GDM1 (cell line): ENCODE measurements at places on chromosomes 13 and 19.

DNA sequence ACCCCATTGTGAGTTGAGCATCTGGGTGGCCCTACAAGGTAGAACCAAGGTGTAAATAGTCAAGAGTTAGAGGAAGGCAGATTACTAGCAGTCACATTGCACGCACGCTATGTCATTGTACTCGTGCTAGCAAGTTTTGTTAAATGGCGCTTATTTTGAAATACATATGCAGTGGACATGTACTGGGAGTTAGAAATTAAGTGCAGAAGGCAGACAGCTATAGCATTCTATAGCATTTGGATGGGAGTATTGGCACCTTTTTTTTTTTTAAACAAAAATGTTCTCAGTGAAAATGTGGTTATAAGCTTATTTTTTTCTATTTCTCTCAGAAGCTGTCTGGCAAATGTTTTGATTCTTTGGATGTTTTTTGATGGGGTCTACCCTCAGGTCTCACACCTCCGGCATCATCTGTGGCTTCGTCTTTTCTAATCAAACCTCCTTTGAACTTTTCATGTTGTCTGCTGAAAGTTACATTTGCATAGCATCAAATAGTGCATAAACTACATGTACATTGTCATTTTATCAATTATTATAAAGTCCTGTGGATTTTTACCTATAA lies 68.1 kb downstream of the ARHGEF7 start:
- DNase-seq = no peak

- no peak for DNase-seq
These were observed 624.8 kb downstream of the DACH1 start for GRCh38 chr13:71242201-71242600.

DNA sequence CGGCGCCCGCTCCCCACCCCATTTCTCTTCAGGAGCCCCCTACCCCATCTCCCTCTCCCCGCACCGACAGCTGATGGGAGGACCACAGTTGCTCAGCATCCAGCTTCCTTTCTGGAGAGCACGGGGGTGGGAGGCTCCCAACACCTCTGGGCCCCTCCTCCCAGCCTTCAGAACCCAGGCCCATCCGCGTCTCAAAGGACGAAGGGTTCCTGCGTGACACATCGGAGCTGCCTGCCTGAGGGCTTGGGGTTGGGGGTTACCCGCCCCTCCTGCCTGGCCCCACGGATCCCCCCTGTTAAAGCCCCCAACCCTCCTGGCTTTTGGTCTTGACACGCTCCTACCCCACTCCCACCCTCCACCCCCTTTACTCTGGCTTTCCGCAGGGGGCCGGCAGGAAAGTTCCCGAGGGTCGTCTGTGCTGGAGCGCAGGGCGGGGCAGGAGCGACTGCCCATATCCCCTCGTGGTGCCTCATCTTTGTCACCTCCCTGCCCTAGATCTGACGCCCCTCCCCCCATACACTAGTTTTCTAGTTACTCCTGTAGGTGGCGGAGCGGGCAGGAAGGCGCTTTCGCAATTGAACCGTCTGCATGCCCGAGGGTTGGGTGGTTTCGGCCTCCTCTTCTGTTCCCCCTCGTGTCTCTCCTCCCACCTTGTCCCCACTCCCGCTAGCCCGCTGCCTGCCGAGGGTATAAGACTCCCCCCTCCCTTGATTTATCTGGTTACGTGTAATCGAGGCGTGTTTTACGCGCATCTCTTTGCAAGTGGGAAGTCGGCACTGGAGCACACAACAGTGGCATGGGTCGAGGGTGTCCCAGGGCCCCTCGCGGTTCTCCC lies 924 bp downstream of the TRAPPC5 start:
- DNase-seq = peak; percentile 75

GRCh38 chr13:97798836-97799235 lies 154.6 kb upstream of the IPO5 start:
- no peak for DNase-seq

GRCh38 chr13:33153421-33154404 lies 131.8 kb downstream of the STARD13 start:
- DNase-seq = no peak

- DNase-seq = no peak
These were observed 20.3 kb downstream of the ZNF433 start for GRCh38 chr19:12015015-12015752.

DNA sequence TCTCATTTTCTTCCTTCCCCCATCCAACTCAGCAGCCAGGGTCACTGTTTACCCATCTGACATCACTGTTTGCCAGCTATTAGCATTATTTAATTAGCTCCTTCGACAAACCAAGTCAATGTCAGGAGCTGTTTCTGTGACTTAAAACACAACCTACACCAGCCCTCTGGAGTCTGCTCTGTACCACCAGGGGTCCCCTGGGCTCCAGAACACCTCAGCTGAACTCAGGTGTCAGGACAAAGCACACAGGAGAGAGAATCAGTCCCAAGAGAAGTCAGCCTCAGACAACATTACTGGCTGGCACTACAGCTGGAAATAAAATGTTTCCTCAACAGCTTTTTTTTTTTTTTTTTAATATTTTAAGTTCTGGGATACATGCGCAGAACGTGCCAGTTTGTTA lies 45.1 kb downstream of the DCLK1 start:
- no peak for DNase-seq
